Activated gamma-delta T cell (primary cell): ENCODE measurements at places on chromosomes 16 and 17.

- no peak for DNase-seq
These were observed 22.5 kb upstream of the CIBAR2 start for GRCh38 chr16:85134789-85135142.

- DNase-seq, result peak; percentile 40
These were observed 914 bp downstream of the MAP1LC3B start for GRCh38 chr16:87392821-87393679.

DNA sequence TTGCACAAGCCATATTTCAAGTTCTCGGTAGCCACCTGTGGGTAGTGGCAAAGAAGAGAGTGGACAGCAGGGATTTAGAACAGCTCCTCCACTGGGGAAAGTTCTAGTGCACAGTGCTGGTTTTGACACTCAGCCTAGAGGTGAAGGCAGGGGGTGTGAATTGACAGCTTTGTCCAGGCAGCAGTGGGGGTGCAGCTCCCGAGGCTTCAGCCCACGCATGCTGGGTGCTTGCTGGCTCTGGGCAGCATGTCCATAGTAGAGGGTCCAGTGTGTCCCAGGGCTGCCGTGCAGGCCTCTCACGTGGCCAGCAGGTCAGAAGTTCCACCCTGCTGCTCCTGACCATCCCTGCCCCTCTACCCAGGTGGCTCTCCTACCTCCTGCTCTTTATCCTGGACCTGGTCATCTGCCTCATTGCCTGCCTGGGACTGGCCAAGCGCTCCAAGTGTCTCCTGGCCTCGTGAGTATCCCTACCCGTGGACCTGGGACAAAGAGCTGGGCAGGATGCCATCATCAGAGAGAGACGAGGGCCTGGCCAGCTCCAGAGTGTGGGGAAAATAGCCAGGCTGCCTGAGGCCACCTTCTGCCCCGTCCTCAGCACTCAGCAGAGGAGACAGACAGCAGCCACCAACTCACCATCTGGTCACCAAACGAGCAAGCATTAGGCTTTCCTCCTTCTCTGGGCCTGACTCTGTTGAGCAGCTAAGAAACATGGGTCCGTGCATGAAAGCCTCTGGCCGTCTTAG, 29.8 kb downstream of the TTYH2 start:
- DNase-seq, result no peak

DNA sequence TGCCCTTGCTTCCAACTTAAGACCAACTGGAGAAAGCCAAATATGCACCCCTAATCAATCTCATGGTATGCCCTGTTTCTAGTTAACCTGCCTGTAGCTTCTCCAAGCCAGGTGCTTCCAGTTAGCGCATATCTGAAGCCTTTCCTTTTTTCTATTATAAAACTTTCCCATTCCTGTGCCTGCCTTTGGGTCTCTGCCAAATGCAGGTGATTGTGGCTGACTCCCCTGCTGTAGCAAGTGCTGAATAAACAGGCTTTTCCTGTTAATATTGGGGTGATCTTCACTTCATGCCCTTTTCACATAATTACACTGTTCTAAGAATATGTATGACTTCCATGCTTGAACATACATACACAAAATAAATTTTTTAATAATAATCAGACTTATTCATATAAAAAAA, 207.4 kb downstream of the TANC2 start:
- no peak for DNase-seq

DNA sequence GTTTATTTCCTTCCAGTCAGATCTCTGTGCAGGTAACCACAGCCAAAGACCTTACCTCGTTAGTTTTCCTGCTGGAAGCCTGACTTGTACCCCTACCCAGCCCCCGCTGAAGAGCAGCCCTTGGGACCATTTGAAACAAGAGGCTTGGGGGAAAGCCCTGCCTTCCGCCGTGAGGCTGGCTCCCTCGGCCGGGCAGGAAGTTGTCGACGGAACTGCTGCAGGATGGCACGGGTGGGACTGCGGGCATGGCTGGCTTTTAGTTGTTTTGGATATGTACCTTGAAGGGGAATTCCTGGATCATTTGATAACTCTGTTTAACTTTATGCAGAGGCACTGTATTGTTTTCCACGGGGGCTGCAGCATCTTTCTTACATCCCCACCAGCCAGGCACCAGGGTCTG, 49.0 kb upstream of the ENDOV start:
- no peak for DNase-seq

DNA sequence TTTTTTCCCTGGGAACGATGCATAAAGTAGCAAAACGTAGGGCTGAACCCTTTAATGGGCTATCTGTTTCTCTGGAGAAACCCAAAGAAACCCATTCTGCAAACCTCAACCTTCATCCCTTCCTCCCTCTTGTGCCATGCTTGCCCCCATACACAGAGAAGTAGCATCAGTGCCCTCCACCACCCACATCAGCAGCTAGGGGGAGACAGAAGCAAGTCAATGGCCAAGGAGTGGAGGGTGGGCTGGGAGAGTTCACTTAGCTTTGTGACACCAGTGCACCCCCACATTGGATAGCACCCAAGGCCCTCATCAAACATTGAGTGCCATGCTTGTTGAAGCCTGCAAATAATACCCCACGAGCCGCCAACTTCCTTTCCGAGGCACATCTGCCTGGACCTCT, 282.4 kb downstream of the ABCC12 start:
- no peak for DNase-seq

DNA sequence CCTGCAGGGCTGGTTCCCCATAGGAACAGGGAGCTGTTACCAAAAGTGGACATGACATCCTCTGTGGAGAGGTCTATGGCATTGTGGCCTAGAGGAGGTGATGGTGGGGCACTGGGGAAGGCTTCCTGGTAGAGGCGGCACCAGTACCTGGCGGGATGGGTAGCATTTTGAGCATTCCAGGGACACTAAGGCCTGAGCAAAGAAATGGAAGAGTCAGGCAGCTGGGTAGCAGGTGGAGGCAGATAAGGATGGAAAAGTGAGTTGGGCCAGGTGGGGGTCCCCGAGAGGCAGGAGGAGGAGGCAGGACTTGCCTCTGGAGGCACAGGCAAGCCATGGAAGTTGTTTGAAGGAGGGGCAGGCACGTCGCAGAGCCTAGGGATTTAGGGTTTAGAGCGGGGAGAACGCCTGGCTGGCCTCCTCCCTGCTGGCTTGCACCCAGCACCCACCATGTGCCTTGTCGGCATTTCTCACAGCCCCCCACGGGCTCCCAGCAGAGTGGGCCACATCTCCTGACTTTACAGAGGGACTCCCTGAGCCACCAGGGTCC, 5.1 kb upstream of the ADCY7 start:
- no peak for DNase-seq

- DNase-seq, result no peak
These were observed 10.7 kb upstream of the LITAF start for GRCh38 chr16:11597235-11598095.

GRCh38 chr16:12535535-12536411, 267.9 kb downstream of the CPPED1 start:
- DNase-seq, result no peak

GRCh38 chr17:77131904-77132303, 8.9 kb upstream of the SEC14L1 start:
- no peak for DNase-seq

- DNase-seq, result no peak
These were observed 52.5 kb downstream of the RTN4RL1 start for GRCh38 chr17:1972487-1973160.

DNA sequence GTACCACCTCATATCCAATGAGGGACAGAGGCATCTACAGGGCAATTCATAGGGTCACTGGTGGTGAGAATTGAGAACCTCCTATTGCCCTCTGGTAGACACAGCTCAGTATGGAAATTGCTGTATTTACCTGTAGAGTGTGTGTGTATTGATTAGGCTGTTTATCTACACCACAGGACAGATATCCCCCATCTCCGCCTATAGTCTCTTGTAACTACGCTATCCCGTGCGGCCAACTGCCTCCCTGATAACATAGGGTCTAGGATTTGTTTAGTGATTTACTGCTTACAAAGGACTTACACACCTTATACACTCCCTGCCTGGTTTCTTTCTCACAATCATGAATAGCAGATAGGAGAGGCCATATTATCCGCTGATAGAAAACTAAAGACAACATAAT, 1.7 kb upstream of the STAT3 start:
- no peak for DNase-seq

GRCh38 chr17:61395983-61396585, 3.6 kb upstream of the TBX2 start:
- DNase-seq, result no peak

DNA sequence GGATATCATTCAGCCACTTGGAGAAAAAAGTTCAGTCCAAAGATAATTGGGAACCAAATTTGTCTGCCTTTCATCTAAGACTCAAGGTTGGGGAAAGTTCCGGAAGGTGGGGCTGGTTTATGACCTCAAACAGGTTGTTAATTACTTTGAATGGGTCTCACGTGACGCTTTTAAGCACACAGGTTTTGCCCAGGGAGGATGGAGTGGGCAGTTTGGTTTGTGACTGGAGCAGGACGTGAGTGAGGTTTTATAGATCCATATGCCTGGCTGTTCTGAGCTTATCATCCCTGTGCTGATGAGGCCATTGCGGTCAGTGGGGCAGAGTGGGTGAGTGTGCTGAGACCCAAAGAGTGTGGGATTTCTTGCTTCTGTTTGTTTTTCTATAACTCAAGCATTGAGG, 38.7 kb upstream of the GPRC5B start:
- DNase-seq, result no peak

DNA sequence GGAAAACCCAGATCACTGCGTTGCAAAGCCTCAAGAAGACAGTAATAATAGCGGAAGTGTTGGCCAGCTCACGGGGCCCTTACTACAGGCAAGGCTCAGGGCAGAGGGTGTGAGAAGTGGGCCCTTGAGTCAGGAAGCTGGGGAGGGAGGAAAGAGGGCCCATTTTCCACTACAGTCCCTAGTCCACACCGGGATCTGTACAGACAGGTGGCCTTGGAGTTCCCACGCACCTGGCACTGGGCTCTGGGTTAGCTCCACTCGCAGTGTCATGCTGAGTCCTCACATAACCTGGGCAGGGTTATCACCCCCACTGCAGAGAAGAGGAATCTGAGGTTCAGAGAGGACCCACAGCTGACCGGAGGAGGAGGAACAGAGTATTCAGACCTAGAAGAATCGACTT, 16.8 kb upstream of the MTSS2 start:
- DNase-seq, result no peak

DNA sequence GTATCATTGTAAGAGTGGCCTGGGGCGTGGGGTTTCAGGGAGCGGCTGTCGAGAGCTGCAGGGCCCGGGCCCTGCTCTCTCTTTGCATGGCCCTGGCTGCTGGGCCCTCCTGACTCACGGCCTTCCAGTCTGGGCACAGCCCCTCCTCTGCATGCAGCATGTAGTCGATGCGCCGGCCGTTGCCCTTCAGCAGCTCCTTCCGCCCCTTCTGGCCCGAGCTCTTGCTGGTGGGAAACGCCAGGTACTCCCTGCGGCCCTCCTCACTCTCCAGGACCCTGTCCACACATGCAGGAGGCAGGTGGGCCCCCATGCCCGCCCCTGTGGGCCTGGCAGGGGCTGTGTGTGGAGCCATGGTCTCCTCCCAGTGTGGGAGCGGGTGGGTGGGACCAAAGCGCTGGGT, 50.7 kb downstream of the PRMT7 start:
- no peak for DNase-seq

DNA sequence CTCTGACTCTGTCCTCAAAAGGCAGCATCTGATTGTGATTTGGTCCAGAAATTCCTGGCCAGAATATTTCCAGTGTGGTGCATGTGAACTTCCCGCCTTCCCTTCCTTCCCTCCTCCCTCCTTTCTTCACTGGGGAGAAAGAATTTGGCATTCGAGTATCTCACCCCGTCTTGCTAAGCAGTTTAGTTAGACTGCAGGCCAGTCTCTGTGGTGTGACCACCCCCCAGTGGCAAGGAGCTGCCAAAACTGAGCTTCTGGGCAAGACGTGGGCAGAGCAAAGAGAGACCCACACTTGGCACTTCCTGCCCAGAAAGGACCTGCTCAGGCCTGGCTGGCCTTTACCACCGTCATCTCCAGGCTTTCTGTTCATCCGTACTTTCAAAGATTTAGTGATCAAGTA, 36.4 kb downstream of the SNX20 start:
- DNase-seq, result no peak

GRCh38 chr16:228151-228851, 948 bp downstream of the LUC7L start:
- DNase-seq, result no peak

DNA sequence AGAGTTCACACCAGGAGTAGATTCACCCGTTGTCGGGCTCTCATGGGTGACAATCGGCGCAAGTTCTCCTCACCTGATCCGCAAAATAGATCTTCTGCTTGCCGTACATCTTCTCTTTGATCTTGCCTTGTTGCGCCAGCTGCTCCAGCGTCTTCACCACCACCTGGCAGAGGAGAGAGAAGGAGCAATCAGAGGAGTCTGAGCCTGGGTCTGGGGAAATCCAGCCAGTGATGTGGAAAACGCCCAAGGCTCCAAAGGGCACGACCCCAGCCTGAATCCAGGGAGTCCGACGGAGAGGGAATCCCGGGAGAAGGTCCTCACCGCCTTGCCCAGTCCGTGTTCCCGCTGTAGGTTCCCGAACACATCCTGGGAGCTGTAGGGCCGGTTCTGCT, 393 bp downstream of the PSMC3IP start:
- no peak for DNase-seq

DNA sequence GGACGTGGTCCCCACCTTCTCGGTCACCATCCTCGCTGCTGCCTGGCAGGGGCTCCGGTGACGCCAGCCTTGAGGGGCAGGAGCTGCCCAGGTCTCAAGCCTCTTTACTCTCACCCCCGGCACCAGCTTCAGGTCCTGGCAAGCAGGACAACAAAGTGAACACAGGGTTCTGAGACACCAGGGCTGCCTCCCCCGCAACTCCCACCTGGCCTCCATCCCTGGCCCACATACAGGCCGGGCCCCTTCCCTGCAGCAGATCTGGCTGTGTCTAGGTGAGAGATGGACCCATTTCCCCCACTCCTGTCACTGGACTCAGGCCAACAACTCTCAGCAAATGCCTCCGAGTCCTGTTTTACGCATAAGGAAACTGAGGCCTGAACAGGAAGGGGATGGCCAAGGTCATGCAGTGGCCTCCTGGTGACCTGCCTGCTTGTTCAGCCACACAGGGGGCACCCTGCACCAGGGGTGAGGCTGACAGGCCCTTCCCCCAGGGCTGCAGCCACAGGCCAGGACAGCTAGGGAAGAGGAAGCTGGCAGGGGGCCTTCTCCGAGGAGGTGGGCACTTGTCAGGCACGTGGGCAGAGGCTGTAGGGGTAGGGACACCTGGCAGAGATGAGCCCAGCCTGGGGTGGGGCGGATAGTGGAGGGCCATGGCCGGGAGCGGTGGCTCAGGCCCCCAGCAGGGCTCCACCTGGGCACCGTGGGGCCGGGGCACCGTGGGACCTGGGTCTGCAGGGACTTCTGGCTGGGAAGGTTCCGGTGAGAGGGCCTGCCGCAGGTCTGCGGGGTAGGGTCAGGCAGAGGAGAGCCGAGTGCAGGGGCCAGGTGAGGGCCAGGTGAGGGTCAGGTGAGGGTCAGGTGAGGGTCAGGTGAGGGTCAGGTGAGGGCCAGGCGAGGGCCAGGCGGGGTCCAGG, 46.7 kb upstream of the PVALEF start:
- no peak for DNase-seq

- DNase-seq, result no peak
These were observed 77.2 kb downstream of the CNGB1 start for GRCh38 chr16:57893559-57894389.

DNA sequence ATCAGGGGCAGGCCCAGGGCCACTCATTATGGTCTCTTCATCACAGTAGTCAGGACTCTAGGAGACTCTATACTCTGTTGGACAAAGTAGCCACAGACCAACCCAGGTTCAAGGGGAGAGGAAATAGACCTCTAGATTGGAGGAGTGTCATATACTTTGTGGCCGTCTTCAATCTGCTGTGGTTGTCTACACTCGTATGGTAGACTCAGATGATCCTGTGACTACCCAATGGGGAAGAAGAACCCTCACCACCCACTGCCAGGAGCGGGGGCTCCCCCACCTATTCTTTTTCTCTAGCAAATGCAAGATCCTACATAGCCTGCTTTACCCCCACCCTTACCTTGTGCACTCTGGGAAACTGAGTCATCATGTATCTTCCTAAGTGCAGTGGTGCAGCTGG, 80.5 kb downstream of the KSR1 start:
- DNase-seq, result no peak
